ENCODE measurements at places on chromosomes 6 and 20.

GRCh38 chr6:170052991-170053821 is 237.7 kb downstream of the DLL1 start:
- no peak for DNase-seq

- no peak for DNase-seq
These were observed 394.0 kb upstream of the SPTLC3 start for GRCh38 chr20:12614764-12615163.

- DNase-seq, result no peak
These were observed 147.5 kb upstream of the SYNDIG1 start for GRCh38 chr20:24321973-24322372.

DNA sequence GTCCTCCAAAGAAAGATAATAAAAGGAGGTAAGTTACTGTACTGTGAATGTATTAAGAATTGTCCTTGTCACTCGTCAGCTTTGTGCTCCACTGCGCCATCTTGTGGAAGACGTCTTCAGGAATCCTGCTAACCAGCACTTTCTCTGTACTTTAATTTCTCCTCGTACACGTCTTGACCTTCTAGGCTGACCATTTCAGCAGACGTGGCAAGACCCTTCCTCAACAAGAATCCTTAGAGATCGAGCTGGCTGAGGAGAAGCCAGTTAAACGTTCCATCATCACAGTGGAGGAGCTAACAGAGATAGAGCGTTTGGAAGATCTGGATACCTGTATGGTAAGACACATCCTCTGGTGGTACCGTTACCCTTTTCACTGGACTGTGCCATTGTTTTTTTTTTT is 95.5 kb upstream of the SCGN start:
- DNase-seq, result peak; percentile 46

- DNase-seq, result no peak
These were observed 251.6 kb downstream of the HACE1 start for GRCh38 chr6:104608101-104608500.

DNA sequence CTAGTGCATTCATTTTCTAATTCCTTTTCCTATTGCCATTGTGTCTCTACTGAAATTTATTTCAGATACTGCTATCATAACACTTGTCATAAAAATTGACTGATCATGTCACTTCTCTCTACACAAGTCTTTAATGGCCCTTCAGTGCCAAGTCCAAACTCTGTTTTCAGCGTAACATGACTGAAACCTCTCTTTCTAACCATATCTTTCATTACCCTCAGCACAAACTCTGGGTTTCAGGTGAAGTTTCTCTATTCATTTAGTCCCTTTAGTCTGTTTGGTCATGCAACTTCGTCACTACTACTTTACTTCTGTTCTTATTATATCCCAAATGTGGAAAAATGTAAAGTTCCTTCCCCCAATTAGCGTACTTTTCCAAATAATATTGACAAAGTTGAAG is 234.9 kb downstream of the OGFRL1 start:
- DNase-seq, result no peak

DNA sequence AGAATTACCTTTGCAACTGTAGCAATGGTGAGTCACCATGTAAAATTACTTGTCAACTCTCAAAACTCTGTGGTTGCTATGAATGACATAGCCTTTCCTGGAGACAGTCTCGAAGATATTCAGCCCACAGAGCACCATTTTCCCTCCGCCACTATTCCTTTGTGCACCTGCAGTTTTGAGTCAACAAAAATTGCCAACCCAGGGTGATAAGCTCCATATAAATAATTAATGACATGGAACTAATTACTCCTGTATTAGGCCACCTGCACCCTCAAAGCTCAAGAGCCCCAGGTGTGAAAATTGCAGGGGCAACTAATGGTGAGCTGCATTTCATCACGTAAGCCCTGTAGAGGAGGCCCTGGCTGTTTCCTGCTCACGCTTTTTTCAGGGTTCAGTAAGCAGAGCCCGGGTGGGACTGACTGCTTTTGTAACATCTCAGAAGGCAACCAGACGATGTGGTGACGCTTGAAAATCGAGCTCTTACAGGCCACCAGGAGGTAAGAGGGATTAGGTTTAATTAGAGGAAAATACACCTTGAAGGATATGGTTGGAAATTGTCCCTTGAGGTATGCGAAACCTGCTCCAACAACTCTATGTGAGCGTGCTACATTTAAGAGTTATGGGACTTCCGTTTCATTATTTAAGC is 70.8 kb downstream of the BMP2 start:
- no peak for DNase-seq

GRCh38 chr6:116059713-116060571 is 749 bp downstream of the FRK start:
- DNase-seq, result no peak

DNA sequence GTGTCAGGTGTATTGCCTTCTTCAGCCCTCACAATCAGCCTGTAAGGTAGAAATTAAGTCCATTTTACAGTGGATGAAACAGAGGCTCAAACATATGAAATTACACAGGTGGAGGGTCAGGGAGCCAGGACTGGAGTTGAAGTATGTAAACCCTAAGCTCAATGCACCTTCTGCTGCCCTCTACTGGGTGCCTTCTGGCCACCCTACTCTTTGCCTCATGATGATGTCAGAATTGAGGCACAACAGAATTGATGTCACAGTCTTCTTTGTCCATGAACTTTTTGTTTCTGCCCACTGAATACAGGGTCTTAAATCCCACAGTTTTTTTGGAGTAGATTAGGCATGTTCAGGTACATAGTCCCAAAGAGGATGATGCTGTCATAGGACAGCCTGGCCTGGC is 400.8 kb upstream of the CHD6 start:
- no peak for DNase-seq

DNA sequence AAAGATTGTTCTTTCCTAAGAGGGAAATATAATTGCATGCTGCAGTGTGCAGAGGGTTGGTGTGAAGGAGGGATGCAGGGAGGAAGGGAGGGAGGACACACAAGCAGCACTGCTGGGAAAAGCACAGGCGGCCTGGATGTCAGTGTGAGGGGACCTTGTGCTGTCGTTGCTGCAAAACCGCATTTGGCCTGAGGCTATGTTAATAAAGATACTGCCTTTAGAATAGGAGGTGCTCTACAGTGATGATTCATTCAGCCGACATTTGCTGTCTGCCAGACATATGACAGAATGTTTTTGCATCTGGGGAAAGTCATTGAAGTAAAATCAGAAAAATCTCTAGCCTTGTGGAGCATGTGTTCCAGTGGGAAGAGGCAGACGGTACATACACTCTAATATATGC is 50.5 kb upstream of the TRIM26 start:
- no peak for DNase-seq

- DNase-seq, result no peak
These were observed 32.2 kb upstream of the VGLL2 start for GRCh38 chr6:117233145-117233544.

- DNase-seq, result no peak
These were observed 2.5 kb downstream of the PMEPA1 start for GRCh38 chr20:57707320-57707719.

DNA sequence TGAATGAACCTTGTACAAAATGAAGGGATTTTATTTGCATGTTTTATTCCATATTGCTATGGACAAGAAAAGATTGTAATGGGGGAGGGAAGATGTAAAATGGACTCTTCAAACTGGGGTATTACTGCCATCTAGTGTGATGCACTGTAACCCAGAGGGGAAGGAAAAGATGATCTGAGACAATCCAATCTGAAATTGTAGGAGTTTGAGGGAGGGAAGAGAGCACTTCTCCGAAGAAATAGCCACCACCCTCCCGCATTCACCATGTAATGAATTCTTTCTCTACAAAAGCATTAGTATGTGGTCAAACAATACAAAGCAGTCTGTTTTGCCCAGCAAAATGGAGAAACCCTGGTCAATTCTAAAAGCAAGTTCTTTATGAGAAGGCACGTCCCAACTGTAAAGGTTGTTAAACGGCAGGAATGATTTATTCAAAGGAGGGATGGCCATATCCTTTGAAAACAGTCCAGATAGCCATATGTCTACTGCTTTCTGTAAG is 679.5 kb upstream of the NRSN1 start:
- no peak for DNase-seq

GRCh38 chr6:5205035-5205507 is 55.7 kb downstream of the LYRM4 start:
- DNase-seq, result no peak

GRCh38 chr6:36752187-36752885 is 54.7 kb downstream of the RAB44 start:
- no peak for DNase-seq

GRCh38 chr20:38108986-38109541 is 56.0 kb downstream of the TGM2 start:
- no peak for DNase-seq

DNA sequence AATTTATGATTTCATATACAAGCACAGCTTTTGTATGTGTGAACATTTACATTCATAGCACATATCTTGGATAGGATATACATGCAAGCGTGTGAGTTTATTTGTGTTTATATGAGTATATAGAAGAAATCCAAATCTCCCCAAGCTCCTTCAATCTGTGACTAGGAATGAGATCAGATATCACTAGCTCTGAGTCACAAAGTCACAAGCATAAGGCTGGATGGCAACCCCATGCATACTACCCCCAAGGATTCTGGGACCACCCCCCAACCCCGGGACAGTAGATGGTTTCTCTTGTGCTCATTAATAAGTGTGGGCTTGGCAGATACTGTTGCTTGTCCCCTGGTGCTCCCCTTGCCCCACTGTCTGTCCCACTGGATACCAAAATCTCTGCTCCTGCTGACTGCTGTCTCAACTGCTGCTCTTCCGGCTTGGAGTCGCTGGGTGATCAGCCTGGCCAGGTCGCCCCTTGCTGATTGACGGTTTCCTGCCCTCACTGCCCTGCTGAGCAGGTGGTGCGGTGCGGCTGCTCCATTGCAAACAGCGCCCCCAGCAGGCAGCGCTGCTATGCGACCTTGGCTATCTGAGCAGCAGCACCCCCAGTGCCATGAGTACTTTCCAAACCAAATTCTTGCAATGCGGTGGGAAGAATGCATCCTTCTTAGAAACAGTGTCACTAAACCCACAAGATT is 279.4 kb downstream of the CD83 start:
- no peak for DNase-seq

DNA sequence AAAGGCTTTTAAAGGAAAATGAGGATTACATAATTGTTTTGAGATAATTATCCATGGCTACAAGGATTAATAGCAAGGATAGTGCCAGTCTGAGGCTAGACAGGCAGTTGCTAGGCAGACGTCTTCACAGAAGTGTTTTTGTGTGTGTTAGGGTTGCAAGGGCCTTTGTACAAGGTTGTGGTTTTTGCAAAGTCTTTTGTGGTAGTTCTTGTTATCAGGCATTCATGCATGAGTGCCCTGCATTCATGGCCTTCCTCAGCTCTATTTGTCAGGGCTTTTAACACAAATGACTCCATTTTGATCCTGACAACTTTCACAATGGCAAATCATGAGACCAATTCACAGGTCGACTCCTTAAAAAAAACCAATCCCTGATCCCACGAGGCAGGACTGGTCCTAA is 68.1 kb upstream of the TXNDC5 start:
- DNase-seq, result no peak

GRCh38 chr6:11628562-11628961 is 91.0 kb downstream of the TMEM170B start:
- DNase-seq, result no peak

DNA sequence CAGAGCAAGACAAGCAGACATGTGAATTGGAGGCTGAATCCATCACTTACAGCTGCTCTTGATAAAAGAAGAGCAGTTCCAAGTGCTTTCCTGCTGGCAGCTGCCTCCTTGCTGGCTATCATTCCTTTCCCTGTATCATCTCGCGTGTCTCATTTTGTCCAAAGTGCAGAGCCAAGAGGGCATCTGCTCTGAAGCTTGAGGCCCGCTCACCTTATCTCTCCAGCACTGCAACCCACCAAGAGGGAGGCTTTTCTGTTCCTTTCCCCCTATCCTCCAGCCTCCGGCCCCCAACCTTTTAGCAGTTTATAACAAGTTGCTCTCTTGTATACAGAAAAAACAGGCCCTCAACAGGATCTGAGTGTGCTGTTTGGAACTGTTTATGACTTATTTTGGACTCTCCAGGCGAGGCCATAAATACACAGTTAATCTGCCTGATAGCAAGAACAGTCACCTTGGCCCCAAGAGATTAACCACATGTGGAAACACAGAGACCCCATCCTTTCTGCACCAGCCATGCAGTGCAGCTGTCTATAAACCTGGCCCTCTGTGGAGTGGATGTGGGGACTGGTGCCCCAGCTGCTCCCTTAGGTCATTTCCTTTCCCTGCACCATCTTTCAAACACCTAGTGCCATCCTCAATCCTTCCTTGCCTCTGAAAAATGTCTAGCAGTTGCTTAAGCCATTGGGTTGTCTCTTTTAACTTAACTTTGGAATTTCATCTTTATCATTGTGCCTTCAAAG is 172.5 kb upstream of the FERMT1 start:
- no peak for DNase-seq

DNA sequence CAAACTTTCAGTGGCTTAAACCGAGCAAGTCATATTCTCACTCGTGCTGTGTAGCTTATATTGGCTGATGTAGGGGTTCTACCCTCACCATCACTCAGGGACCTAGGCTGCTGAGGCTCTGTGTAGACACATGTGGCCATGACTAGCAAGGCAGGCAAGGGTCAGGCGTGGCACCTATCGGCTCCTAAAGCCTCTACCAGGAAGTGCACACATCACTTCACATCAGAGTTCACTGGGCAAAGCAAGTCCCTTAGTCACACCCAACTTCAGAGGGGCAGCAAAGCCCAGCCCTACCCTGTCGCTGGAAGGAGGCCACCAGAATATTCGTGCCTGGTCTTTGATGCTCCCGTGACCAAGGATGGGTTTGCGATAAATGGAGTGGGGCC is 42.9 kb downstream of the PPP1R14C start:
- DNase-seq, result no peak

GRCh38 chr6:117397536-117398227 is 28.1 kb downstream of the ROS1 start:
- DNase-seq, result no peak

DNA sequence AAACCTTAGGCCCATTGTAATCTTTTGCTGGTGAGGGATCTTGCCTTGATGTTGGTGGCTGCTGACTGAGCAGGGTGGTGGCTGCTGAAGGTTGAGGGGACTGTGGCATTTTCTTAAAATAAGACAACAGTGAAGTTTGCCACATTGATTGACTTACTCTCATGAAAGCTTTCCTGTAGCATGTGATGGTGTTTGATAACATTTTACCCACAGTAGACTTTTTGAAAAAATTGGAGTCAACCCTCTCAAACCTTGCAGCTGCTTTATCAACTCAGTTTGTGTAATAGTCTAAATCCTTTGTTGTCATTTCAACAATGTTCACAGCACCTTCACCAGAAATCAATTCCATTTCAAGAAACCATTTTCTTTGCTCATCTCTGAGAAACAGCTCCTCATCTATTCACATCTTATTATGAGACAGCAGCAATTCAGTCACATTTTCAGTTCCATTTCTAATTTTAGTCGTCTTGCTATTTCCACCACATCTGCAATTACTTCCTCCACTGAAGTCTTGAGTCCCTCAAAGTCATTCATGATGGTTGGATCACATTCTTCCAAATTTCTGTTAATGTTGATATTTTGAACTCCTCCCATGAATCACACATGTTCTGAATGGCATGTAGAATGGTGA is 37.2 kb downstream of the CST9L start:
- no peak for DNase-seq

Data from central memory CD4-positive, alpha-beta T cell (primary cell).